Activated naive CD8-positive, alpha-beta T cell treated with anti-CD3 and anti-CD28 coated beads, Interleukin-2, amount 50 U/mL, for 16 hours (primary cell): ENCODE measurements at places on chromosomes 3 and 15.

DNA sequence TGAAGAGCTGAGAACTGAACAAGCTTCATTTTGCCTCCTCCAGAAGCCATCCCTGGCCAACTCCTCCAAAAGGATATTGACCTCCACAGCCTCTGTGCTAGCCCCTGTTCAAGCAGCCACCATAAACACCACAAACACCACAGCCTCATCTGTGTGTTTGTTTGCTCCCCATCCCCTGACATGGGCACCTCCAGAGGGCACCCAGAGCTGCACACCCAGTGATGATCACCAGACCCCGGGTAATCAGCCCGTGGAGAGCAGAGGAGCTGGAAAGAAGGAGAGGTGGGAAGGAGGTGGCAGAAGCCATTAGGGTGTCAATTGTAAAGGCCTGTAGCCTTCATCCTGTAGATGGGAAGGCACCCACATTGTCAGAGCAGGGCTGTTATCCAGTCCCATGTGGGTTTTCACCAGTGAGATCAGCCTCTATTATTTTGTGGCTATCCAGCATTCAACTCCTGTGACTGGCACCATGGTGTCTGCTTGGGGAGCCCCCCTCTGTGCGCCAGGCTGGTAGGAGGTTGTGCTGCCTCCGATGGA, 6.8 kb upstream of the WNT7A start:
- no peak for DNase-seq

DNA sequence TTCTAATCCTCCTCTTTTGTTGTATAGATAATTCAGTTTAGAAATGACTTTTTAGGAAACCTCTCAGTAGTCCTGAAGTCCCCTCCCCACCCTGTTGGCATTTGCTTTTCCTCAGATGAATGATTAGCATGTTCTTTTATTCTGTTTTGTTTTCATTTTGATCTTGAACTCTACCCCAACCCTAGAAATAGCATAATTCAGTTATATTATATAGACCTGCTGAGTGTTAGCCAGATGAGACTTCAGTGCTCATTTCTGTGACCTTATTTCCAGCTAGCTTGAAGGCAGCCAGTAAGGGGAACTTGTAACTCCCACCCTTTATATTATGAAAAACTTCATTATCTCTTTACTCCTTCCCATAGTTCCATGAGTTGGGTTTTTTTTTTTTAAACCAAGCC, 41.2 kb downstream of the SNRK start:
- DNase-seq: no peak

- DNase-seq: no peak
Measured at GRCh38 chr15:64162478-64162868, 349 bp downstream of the PPIB start.

- no peak for DNase-seq
Measured at GRCh38 chr15:87369269-87369668, 887.3 kb downstream of the NTRK3 start.

- DNase-seq: peak; percentile 65
Measured at GRCh38 chr3:119293871-119294695, at the start of gene ARHGAP31. Gene ARHGAP31, plus strand, starts transcription at chr3:119294383. Its CDS starts 522 bp downstream, at chr3:119294905.

DNA sequence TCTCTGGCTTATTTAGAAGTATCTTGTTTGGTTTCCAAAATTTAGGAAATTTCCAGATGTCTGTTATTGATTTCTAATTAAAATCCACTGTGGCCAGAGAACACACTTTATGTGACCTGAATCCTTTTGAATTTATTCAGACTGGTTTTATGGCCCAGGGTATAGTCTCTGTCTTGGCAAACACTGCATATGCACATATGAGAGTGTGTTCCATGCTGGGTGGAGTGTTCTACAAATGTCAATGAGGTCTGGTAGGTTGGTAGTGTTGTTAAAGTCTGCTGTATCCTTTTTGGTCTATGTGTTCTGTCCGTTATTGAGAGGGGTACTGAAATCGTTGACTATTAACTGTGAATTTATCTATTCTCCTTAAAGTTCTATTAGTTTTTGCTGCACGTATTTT, 30.2 kb downstream of the PGPEP1L start:
- DNase-seq: no peak

GRCh38 chr3:42014921-42015533, 53.1 kb upstream of the ULK4 start:
- DNase-seq: no peak

- no peak for DNase-seq
Measured at GRCh38 chr3:139638518-139638917, 39.3 kb downstream of the NMNAT3 start.

- DNase-seq: no peak
Measured at GRCh38 chr3:56790016-56790821, 11.5 kb downstream of the ARHGEF3 start.

GRCh38 chr3:147509448-147509847, 100.3 kb downstream of the ZIC1 start:
- no peak for DNase-seq

- DNase-seq: no peak
Measured at GRCh38 chr3:72951259-72951722, 45.3 kb upstream of the PPP4R2 start.
